Breast epithelium (tissue), 4 donors: ENCODE measurements at places on chromosomes 4 and X. TPM values are rescaled to one million over a fixed set of nuclear protein-coding genes. Genes with fewer than 3 reads are reported as not detected.

The ZNF630 gene
- total RNA-seq: 8.0 TPM

The GIMD1 gene
- not detected for total RNA-seq

The CYBB gene
- total RNA-seq: 23.5 TPM

The NPY1R gene
- 46.8 TPM for total RNA-seq

The FGB gene
- total RNA-seq: 3.9 TPM

The HHIP gene
- 1.0 TPM for total RNA-seq

The RAB40A gene
- total RNA-seq: 2.5 TPM

The CXCL8 gene
- total RNA-seq: 2.6 TPM

The NEUROG2 gene
- total RNA-seq: 0.33 TPM

GRCh38 chr4:173801876-173802661 lies 272.0 kb upstream of the HAND2 start:
- DNase-seq: no peak

- DNase-seq: no peak
These were observed 35.6 kb downstream of the LIMCH1 start for GRCh38 chr4:41573502-41574001.

DNA sequence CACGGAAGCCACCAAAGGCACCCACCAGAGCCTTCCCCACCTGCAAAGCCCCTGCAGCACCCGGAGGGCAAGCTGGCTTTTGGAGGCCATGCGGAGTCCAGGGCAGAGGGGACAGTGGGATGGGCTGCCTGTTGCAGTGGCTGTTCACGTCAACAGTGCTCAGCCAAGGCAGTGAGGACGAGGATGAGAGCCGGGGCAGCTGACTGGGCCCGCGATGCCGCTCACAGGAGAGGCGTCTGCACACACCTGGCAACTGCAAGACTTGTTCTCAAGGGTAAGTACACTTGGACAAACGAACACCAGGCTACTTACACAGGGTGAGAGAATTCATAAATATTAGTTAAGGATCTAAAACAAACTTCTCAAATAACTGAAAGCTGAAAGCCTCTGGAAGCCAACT lies 19.6 kb downstream of the FGFR3 start:
- no peak for DNase-seq

DNA sequence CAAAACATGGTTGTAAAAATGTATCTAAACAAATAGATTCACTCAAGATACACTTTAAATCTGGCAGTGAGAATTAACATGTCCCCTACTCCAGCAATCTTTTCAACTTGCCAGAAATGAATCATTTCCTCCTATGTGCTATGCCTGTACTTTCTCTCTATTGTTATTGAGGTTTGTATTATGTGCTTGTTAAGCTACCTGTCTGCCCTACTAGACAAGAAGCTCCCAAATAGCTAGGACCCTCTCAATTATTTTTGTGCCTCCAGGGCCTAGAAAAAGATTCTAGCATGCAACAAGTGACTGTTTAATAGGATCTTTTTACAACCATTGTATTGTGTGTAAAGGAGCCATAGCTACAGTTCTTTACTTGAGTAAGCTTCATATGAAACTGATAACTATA lies 3.5 kb upstream of the SAP30 start:
- DNase-seq: no peak

- no peak for DNase-seq
These were observed 914.2 kb upstream of the PCDH7 start for GRCh38 chr4:29805916-29806480.

DNA sequence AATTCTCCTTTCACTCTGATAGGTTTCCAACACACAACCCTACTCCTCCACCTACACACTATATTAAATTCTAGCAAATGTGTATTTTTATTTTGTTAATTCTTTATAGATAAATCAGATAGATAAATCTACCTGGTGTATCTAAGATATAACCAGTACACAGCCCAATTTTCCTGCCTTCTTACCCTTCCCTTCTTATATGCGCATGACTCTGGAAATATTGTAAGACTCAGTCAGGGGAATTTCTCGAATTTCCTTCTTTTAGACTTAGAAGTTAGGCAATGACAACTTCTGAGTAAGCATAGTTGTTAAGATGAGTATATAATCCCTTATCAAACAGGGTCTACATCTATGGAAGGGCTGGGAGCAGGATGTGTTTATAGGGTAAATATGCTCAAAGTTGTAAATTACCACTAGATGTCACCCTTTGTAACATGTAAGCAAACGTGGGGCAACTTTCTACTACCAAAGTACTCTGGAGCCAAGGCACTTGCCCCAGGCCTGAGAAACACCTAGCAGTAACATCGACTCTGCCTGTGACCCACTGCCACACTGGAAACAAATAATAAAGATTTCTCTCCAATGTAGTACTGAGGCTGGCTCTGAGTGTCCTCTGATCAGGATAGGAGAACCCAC lies 444.7 kb downstream of the IQCM start:
- no peak for DNase-seq

DNA sequence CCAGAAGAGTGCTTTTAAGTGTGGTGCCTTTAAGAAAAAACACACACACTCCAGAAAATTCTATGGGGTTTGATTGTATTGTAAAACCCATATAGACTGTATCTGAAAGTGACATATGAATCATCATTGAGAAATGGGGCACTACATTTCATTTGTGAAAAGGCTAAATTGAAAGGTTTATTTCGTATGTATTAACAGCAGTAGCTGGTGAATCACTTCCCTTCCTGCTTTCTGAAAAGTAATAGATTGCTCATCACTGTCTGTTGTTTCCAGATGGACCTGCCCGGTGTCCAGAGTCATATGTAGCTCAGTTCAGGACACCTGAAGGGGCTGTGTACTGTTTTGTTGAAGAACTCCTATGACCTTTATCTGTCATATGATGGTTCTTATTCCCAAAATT lies 28.1 kb upstream of the HPRT1 start:
- DNase-seq: no peak

- no peak for DNase-seq
These were observed 57.2 kb downstream of the EGF start for GRCh38 chr4:109969919-109970318.

DNA sequence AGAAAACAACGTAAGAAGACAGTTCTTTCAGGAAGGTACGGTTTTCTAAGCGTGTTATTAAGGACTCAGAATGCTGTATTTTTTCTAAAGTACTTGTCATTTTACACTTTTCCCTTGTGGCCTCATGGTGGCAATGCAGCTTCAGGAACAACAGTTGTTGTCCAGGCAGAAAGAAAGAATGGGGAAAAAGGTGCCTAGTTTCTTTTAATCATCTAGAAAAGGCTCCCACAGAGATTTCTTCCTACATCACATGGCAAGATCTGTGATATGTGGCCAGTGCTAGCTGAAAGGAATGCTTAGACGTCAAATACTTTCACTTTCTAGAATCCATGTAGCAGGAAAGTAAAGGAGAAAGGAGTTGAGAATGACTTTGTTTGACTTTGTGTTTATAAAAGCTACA lies 49.0 kb upstream of the TRAM1L1 start:
- no peak for DNase-seq

- no peak for DNase-seq
These were observed 71.5 kb downstream of the SLC16A2 start for GRCh38 chrX:74492720-74493201.

- no peak for DNase-seq
These were observed 181.4 kb upstream of the UGT8 start for GRCh38 chr4:114417214-114417613.

DNA sequence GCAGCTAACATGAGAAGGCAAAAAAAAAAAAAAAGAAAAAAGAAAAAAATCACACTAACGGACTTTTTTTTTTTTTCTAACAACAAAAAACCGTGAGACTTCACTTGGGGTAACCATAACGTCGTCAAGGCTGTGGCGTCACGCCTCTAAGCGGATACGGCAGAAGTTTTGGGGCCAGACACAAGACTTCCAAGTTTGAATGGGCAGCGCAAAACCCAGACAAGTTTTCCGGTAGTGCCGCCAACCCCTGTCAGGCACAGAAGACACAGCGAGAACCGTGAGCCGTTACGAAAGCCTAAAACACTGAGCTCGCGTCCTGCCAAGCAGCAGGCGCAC lies 556 bp upstream of the SMARCA5 start:
- no peak for DNase-seq

- no peak for DNase-seq
These were observed 81.4 kb downstream of the SPANXN3 start for GRCh38 chrX:143435916-143436315.

GRCh38 chr4:153207567-153207966 lies 3.3 kb downstream of the TRIM2 start:
- no peak for DNase-seq

GRCh38 chr4:54661686-54662085 lies 3.9 kb downstream of the KIT start:
- DNase-seq: no peak

GRCh38 chr4:35541888-35542213 lies 702.5 kb downstream of the ARAP2 start:
- no peak for DNase-seq

DNA sequence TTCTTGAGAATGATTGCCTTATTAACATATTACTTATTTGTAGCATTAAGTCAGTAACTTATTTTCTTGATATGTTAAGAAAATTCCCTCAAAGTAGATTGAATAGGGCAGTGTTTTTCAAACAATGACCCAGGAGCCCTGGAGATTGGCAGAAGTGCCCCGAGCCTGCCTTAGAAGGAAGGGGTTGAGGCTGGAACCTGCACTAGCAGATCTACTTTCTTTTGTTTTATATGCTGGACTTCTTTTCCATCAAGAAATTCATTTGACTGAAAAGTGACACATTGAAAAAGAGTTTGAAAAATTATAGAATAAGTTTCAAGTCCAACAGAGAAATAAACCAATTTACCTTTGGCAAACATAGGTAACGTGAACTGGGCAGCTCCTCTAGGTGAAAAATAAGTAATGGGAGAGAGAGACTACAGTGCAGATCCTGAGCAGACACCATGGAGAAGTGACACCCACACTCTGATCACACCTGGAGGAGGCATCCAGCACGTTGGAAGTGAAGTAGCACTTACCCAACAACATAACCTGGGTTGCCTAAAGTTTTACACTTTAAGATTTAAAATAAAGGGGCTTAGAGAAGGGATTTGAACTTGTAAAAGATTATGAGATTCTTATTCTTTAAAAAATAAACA lies 18.6 kb downstream of the ARSJ start:
- DNase-seq: no peak
